ENCODE measurements at places on chromosomes 16 and 17.

- DNase-seq: no peak
Measured at GRCh38 chr16:64782484-64782883, 339.4 kb downstream of the CDH11 start.

DNA sequence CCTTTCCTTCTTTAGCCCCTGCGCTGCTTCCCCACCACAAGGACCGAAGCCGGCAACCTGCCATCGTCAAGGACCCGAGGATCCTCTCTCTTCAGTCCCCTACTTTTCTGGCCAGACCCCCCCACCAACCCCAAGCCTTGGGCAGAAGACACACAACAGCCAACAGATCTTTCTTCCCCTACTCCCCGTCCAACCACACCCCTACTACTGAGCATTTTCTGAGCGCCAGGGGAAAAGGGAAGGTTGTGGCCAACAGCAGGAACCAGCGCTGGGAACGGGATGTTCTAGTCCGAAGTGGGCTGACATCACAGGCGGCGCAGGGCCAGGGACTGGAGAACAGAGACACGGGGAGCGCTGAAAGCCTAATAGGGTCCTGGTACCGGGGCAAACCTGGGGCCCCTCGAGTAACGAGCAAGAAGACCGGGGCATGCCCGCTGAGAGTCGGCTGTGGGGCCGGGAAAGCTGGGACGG lies 528 bp downstream of the PER1 start:
- no peak for DNase-seq

DNA sequence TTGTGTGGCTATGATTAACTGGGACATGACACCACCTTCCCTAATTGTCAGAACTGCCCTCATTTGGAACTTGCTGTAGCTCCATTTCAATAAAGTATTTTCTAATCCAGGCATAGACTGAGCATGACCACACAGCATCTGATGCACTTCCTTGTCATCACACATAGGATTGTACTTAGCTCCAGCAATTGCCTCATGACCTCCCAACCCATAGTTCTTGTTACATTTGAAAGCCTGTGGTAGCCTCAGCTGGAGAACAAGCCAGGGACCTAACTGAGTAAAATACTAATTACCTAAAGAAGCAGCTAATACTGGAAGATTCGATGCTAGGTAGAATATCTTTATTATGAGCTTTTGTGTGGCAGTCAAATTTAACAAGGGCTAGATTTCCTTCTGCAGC lies 187.3 kb upstream of the KIF2B start:
- no peak for DNase-seq

GRCh38 chr17:39939588-39940419 lies 12.3 kb downstream of the LRRC3C start:
- no peak for DNase-seq

DNA sequence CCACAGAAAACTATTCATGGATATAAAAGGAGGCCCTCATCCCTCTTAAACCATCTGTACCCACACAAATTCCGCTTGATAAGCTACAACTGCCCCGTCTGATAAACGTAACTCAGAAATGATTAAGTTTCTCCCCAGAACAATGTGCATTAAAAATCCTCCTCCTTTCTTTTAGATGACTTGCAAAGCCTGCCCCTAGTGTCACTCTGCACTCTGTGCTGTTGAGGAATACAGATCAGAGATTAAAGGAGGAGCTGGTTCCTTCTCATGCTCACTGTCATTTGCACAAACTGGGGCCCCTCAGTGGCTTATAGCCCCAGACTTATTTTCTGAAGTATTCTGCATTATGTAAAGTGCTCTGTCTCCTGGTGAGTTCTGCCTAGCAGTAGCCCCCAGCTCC lies 33.3 kb downstream of the CDRT15 start:
- no peak for DNase-seq

DNA sequence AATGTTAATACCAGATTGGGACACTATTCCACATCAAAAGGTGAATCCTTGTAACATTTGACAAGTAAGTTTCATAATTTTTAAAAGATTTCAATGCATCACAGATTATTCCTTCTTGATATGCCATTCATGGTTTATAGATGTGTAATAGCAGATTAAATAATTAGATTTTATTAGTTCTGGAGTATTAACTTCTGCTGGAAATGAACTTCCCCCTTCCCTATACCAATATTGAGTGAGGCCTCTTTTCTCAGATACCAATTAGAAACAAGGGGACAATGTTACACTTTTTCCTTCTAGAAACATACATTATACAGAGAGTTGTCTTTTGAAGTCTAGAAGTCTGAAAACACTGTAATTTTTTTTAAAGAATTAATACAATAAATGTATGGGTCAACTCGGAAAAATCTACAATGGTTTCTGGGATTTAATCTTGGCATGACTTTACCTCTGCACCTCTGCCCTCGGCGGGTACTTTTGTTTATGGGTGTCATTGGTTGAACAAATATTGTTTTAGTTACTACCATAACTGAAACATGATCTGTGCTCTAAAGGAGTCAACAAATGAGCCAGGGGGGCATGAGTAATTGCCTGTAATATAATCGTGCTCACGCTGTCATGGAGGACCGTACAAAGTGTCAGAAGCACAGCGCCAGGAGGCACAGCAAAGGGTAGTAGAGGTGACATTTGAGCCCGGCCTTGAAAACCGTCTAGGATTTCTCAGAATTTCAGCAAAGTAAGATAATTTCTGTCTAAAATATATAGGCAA lies 8.2 kb downstream of the LRRC37B start:
- DNase-seq: no peak

All from T-helper 9 cell (primary cell).